GM12878 (cell line): ENCODE measurements at places on chromosomes 3 and 15. TPM values are rescaled to one million over a fixed set of nuclear protein-coding genes. Genes with fewer than 3 reads are reported as not detected.

The CHCHD6 gene
- total RNA-seq = 11.9 and 12.6 TPM in 2 replicates

The FEZF2 gene
- not detected in 2 replicates for total RNA-seq

The HACL1 gene
- 23.8 and 27.7 TPM in 2 replicates for total RNA-seq

GRCh38 chr3:50422153-50422552 is 62.8 kb upstream of the TMEM115 start:
- DNase-seq = no peak
